ENCODE measurements at places on chromosomes 2 and 18.

GRCh38 chr2:21067859-21068537 lies 24.1 kb upstream of the APOB start:
- DNase-seq = no peak

DNA sequence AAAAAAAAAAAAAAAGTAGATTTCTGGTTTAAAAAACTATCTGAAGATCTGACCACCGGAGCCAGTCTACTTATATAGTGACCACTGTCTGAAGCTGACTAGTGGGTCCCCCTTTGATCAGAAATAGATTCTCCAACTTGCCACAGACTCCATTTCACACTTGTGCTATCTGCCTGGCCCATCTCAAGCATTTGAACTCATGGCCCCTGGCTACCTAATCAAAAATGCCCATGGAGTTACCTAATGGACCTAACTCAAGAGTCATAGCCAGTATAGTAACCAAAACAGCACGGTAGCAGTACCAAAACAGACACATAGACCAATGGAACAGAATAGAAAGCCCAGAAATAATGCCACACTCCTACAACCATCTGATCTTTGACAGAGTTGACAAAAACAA lies 17.0 kb upstream of the ATL2 start:
- DNase-seq = no peak

GRCh38 chr2:167871286-167871685 lies 376.1 kb downstream of the STK39 start:
- DNase-seq = no peak

DNA sequence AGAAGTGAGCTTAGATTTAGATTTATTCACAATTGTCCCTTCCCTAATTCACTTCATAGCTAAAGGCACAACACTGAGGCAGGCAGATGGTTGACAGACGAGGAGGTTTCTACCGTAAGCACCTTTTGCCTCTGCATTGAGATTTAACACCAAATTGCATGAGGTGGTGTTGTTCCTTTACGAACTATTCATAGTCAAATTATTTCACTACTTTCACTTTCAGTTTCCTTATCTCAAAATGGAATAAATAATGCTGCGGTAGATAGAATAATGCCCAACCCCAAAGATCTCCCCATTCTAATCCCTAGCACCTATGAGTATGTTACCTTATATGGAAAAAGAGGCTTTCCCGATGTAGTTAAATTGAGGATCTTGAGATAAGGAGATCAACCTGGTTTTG lies 58.9 kb upstream of the LINC00305 start:
- DNase-seq = no peak

DNA sequence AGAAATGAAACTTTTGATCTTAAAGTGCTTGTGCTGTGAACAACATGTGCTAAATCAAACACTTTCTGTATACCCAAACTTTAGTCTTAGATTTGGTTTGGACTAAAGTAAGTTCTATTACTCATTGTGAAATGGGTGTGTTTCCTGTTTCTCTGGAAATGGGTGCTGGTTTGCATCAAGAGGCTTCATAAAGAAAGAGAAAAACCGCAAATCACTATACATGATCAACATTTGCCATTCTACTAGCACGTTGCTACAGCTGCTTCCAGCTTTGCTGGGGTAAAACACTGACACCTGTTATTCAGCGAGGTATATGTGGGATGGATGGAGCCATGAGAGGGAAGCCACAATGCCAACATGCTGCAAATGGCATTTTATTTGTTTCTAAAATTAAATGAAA lies 547.0 kb upstream of the ACVR2A start:
- no peak for DNase-seq

- DNase-seq = peak; percentile 45
Measured at GRCh38 chr2:235195921-235196320, 244.1 kb downstream of the SH3BP4 start.

DNA sequence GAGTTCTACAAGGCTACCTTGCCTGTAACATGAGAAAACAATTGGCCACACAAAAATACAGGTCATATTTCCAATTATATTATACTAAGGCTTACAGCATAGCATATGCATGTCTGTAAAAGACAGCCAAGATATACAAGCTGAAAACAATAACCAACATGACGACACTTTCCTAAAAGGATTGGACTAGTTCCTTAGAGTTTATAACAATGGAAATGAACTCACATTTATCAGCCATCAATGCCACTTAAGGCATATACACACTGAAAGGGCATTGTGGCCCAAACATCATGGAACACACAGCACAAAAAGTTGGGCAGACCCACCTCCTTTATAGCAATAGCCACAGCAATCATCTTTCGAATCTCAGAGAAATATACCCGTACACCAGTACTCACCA lies 52.0 kb downstream of the SLC40A1 start:
- DNase-seq = no peak

GRCh38 chr2:158729451-158729850 lies 65.7 kb upstream of the DAPL1 start:
- no peak for DNase-seq

- no peak for DNase-seq
Measured at GRCh38 chr18:5391409-5391808, 95.9 kb upstream of the ZBTB14 start.

DNA sequence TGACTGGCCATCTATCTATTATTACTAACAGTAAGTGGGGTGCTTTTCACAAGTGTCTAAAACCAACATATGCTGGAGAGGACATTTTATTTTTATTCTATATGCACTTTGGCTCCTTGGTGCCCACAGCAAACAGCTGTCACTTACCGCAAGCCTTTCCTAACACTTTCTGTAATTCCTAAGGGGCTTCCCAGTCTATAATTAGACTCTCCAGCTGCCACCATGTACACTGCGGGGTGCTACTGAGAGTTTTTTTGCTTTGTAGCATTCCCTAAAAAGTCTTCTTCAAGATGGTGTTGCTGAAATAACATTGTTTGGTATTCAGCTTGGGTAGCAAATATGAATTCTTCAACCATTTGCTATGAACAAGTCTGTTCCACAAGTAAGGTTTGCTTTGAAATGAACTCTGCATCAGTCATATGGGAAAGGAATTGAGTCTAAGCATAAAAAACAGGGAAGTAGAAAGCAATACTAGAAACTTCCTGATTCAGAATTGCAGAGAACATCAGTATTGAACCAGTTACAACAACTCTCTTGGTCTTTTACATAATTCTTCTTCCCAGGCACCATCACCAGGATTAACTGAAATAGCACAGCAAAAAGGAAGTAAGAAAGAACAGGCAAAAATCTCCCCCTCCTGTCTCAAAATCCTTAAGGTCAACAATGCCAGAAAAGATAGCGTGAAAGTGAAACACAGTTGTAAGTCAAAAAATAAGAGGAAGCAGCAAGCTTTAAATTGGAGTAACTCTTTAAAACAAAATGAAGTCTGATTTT lies 28.6 kb downstream of the EPB41L3 start:
- peak; percentile 39 for DNase-seq

GRCh38 chr2:28206762-28207161 lies 185.9 kb upstream of the FOSL2 start:
- no peak for DNase-seq

DNA sequence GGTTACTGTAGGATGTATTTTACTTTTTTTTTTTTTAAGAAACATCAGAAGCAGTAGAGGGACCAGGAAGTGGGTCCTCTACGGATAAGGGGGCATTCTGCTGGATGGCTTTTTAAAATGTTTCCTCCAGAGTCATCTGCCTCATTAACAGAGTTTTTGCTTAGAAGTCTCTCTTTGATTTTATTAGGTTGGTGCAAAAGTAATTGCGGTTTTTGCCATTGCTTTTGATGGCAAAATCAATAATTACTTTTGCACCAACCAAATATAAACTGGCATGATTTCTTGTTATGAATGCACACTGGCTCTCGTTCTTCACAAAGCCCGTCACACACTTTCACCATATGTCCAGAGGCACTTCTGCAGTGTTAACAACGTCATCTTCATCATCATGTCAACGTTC lies 68.5 kb upstream of the FAM237A start:
- DNase-seq = no peak

DNA sequence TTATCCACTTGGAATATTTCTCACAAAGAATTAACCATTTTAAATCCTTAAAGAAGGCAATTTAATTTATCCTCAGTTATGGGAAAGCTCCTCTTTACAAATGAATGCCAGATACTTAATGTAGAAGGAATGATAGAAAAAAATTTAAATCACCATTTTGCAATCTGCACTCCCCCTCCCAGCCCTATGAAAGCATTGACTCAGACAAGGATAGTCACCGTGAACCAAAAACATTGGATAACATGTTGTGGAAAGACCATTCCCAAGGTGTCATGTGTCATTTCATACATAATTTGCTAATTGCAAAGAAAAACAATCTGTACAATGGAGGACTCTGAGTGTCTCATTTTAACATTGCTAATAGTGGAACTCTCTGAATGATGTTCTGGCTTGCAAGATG lies 421.0 kb downstream of the TXNL1 start:
- DNase-seq = no peak

DNA sequence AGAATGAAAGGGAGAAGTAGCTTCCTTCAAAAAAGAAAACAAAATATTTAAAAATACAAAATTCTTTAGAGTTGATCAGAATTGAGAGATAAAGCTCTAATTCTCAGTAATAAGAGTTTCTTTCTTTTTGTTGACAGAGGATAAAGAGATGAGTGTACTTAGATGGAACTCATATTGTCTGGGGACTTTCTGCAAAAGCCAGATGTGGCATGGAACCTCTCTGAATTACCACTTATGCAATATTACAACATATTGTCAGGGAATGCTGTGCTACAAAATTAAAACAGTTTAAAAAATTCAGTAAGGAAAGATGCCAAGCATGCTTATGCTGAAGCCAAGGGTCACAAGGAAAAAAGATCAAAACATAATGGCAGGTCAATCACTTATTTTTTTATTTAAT lies 386.6 kb upstream of the LRATD1 start:
- DNase-seq = no peak

- DNase-seq = no peak
Measured at GRCh38 chr2:239832490-239833268, 192.5 kb downstream of the NDUFA10 start.

- DNase-seq = no peak
Measured at GRCh38 chr2:23487735-23488492, 102.9 kb downstream of the KLHL29 start.

- no peak for DNase-seq
Measured at GRCh38 chr2:238645095-238645494, 202.8 kb upstream of the TWIST2 start.

DNA sequence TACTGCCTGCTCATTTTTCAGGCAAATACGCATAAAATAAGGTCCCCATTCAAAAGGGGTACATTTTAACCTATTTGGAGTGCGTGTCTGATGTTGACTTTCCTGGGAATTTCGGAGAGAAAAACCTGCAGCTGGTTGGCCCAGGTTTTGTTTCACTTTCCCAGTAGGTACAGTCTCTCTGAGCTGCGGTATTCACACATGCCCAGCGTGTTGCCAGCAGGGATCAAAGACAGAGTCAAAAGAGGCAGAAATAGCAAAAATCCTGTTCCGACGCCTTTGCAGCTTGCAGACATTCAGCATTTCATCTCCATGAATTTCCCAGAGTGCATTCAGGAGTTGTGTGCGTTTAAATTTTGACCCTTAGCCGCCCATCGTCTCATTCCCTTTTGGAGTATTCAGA lies 855.4 kb upstream of the CELF4 start:
- no peak for DNase-seq

DNA sequence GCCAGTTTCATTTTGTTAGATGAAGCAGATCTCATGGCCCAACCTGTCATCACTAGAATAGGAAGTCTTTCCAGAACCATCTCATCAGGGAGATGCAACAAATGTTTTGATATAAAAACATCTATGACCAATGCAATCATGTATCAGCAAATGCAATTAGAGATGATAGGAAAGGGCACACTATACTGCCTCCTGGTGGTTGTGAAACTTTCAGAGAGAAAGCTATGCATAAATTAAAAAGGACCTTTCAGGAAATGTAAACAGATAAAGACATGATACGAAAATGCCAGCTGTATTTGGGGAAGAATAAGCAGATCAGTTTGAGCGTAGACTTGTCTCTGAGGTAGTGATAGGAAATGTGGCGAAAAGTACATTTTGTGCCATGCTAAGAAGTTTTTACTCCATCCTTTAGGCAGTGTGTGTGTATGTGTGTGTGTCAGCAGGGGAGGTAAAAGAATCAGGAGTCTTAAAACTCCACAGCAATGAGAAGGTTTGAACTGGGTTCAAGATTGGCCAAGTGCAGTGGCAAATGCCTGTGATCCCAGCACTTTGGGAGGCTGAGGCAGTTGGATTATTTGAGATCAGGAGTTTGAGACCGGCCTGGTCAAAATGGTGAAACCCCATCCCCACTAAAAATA lies 479.3 kb downstream of the CPS1 start:
- peak; percentile 44 for DNase-seq
